GM23248 (cell line): ENCODE measurements at places on chromosomes 12 and 14. TPM values are rescaled to one million over a fixed set of nuclear protein-coding genes. Genes with fewer than 3 reads are reported as not detected.

Gene KRT79
- total RNA-seq = not detected in 2 replicates

Gene SPX
- 0.63 and 1.2 TPM in 2 replicates for total RNA-seq

Gene ING4
- 31.7 and 39.1 TPM in 2 replicates for total RNA-seq

Gene DIO2
- total RNA-seq = 31.5 and 45.4 TPM in 2 replicates

Gene PTPRR
- total RNA-seq = 0.25 and 1.2 TPM in 2 replicates

Gene ASCL4
- total RNA-seq = not detected in 2 replicates

Gene PRR4
- total RNA-seq = 1.1 TPM in 1 of 2 replicates, not detected in the other

Gene TMPRSS12
- not detected in 2 replicates for total RNA-seq

Gene UBC
- total RNA-seq = 1,383 and 1,496 TPM in 2 replicates

Gene SMOC1
- total RNA-seq = 3.5 and 4.6 TPM in 2 replicates

Gene KCNK10
- total RNA-seq = not detected in 2 replicates

Gene FNTB
- 12.1 and 15.5 TPM in 2 replicates for total RNA-seq

Gene IRAK3
- 3.7 and 6.6 TPM in 2 replicates for total RNA-seq

Gene GLT8D2
- total RNA-seq = 58.6 and 63.2 TPM in 2 replicates

DNA sequence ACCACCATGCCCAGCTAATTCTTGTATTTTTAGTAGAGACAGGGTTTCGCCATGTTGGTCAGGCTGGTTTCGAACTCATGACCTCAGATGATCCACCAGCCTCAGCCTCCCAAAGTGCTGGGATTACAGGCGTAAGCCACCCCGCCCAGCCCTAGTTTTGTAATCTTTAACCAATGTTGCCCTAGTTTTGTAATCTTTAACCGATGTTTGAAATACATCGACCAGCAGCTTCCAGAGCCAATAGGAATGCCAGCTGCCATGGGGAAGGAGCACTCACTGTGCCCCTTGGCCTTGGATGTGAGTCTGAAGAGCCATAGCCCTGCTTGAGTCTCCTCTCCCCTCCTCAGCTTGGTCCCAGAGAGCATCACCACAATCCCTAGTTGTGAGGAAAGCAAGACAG, 209.3 kb upstream of the RGS6 start:
- H3K4me1 ChIP-seq = peaks cover 23% of the 10 kb centered on the region
- no peaks in the 10 kb centered on the region for H3K27me3 ChIP-seq
- H3K36me3 ChIP-seq = peaks cover 8% of the 10 kb centered on the region; the same call in 1 of the 2 replicates
- H3K4me3 ChIP-seq = no peak overlapping the region

GRCh38 chr12:6536894-6537579, 2.7 kb downstream of the GAPDH start:
- DNase-seq = peak; percentile 56
- H3K27me3 ChIP-seq = no peaks in the 10 kb centered on the region
- H3K27ac ChIP-seq = peak overlapping the region; percentile 96
- H3K4me3 ChIP-seq = peak overlapping the region; percentile 96
- peaks cover 41% of the 10 kb centered on the region for H3K4me1 ChIP-seq

- DNase-seq = no peak
- H3K36me3 ChIP-seq = no peaks in the 10 kb centered on the region
- H3K4me1 ChIP-seq = peaks cover 34% of the 10 kb centered on the region
- H3K27ac ChIP-seq = no peak overlapping the region
These were observed 253.2 kb downstream of the CACNA1C start for GRCh38 chr12:2306012-2306411.

DNA sequence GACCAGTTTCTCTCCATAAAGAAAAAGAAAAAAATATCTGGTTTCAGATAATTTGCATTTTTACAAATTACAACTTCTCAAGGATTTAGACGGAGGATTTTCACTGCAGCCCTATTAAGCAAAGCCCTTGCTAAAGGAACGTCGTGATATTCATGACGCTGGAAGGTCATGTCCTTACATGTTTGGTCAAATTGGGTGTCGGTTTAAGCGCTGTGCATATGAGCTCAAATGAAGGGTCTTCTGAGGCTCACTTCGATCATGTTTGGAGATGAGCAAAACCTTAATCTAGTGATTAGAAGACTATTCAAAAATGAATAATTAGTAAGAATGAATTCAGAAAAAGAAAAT, 67.3 kb upstream of the USP15 start:
- H3K27ac ChIP-seq = no peak overlapping the region
- no peaks in the 10 kb centered on the region for H3K36me3 ChIP-seq
- H3K4me1 ChIP-seq = peaks cover 17% of the 10 kb centered on the region; the same call in 1 of the 2 replicates
- no peak for DNase-seq
- peaks cover 43% of the 10 kb centered on the region for H3K27me3 ChIP-seq

- no peaks in the 10 kb centered on the region for H3K4me1 ChIP-seq
- no peak overlapping the region for H3K4me3 ChIP-seq
- H3K27ac ChIP-seq = no peak overlapping the region
- no peak for DNase-seq
These were observed 6.6 kb upstream of the PPM1A start for GRCh38 chr14:60242429-60242828.

DNA sequence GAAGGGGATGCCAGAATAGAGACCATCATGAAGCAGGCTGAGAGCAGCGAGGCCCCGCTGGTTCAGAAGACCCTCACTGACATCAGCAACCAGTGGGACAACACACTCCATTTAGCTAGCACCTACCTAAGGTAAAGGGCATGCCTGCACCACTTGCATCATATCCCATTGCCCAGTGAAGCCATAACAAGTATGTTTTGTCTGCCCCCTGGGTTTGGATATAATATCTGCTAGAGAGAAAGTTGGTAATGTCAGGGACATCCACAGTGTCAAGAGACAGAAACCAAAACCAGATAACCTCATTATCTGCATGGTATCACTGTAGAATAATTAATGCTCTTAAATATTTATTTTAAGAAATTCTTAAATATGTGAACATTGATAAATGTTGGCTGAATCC, 173.8 kb downstream of the SYNE2 start:
- no peak overlapping the region for H3K27ac ChIP-seq
- no peaks in the 10 kb centered on the region for H3K27me3 ChIP-seq
- H3K4me3 ChIP-seq = no peak overlapping the region
- no peaks in the 10 kb centered on the region for H3K36me3 ChIP-seq

DNA sequence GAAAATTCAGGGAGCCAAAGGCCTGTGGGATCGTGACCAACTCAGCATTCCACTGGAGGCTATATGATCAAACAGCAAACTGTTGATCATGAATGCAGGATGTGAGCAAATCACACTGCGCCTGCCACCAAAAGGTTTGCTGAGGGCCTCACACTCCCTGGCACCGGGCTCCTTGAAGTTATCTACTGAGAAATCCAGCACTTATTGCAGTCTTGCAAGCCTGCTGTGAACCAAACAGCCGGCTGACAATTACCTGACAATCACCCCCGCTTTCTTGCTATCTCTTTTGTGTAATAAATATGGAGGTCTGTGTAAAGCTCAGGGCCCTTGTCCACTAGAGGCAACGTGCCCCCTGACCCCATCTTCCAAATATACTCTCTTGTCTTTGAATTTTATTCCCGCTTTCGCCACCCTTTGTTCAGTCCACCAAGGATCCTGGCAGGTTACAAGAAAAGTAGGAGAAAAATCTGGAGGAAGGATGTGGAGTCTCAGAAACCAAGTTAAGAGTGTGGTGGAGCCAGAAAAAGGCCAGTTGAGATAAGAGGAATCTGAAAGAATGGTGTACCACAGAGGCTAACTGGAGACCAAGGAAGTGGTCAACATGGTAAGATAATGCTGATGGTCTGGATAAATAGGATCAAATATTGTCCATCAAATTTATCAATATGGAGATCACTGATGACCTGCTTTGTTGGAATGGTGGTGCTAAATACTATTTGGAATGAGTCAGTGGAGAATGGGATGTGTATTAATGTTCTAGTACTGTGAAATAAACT, 229.2 kb downstream of the ALX1 start:
- no peak overlapping the region for H3K4me3 ChIP-seq
- H3K27ac ChIP-seq = no peak overlapping the region
- H3K27me3 ChIP-seq = peaks cover under 1% of the 10 kb centered on the region; the same call in 1 of the 2 replicates

DNA sequence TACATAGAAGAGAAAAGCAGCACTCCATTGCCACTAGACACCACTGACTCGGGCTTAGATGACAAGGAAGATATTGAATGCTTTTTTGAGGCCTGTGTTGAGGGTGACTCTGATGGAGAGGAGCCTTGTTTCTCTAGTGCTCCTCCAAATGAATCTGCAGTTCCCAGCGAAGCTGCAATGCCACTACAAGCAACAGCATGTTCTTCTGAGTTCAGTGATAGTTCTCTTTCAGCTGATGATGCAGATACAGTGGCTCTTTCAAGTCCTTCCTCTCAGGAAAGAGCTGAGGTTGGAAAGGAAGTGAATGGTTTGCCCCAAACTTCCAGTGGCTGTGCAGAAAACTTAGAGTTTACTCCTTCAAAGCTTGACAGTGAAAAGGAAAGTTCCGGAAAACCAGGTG, 114.5 kb upstream of the NPAS3 start:
- no peaks in the 10 kb centered on the region for H3K36me3 ChIP-seq
- H3K27me3 ChIP-seq = no peaks in the 10 kb centered on the region
- DNase-seq = no peak
- no peak overlapping the region for H3K27ac ChIP-seq
- H3K4me3 ChIP-seq = no peak overlapping the region

- peak overlapping the region; percentile 89 for H3K27ac ChIP-seq
- H3K27me3 ChIP-seq = no peaks in the 10 kb centered on the region
- H3K4me1 ChIP-seq = peaks cover 73% of the 10 kb centered on the region
- no peak for DNase-seq
- no peaks in the 10 kb centered on the region for H3K36me3 ChIP-seq
These were observed 3.7 kb downstream of the SUSD6 start for GRCh38 chr14:69615121-69615495.

- DNase-seq = peak; percentile 82
- H3K27ac ChIP-seq = peak overlapping the region; percentile 48
- no peaks in the 10 kb centered on the region for H3K27me3 ChIP-seq
- H3K4me1 ChIP-seq = peaks cover 24% of the 10 kb centered on the region
- no peak overlapping the region for H3K4me3 ChIP-seq
- H3K36me3 ChIP-seq = no peaks in the 10 kb centered on the region
These were observed 21.8 kb upstream of the GXYLT1 start for GRCh38 chr12:42166501-42166900.

- H3K4me3 ChIP-seq = no peak overlapping the region
- H3K36me3 ChIP-seq = no peaks in the 10 kb centered on the region
- H3K27ac ChIP-seq = no peak overlapping the region
- H3K27me3 ChIP-seq = no peaks in the 10 kb centered on the region
- no peak for DNase-seq
These were observed 43.6 kb downstream of the LIN7A start for GRCh38 chr12:80894179-80894578.

GRCh38 chr12:46384451-46385309, 12.1 kb upstream of the SLC38A2 start:
- peak; percentile 53 for DNase-seq
- peak overlapping the region; percentile 83 for H3K4me3 ChIP-seq
- H3K27me3 ChIP-seq = no peaks in the 10 kb centered on the region
- H3K36me3 ChIP-seq = no peaks in the 10 kb centered on the region
- peaks cover 66% of the 10 kb centered on the region for H3K4me1 ChIP-seq
- peak overlapping the region; percentile 100 for H3K27ac ChIP-seq

- DNase-seq = peak; percentile 56
- peaks cover 23% of the 10 kb centered on the region for H3K4me1 ChIP-seq
- H3K36me3 ChIP-seq = no peaks in the 10 kb centered on the region
- H3K27me3 ChIP-seq = peaks cover 11% of the 10 kb centered on the region; the same call in 1 of the 2 replicates
- H3K4me3 ChIP-seq = peak overlapping the region; percentile 80
These were observed 664 bp downstream of the LRFN5 start for GRCh38 chr14:41607304-41607775.

GRCh38 chr12:120688527-120689071, 1.6 kb downstream of the MLEC start:
- DNase-seq = peak; percentile 67
- no peaks in the 10 kb centered on the region; the same call in 1 of the 2 replicates for H3K36me3 ChIP-seq
- no peaks in the 10 kb centered on the region for H3K27me3 ChIP-seq
- peaks cover 14% of the 10 kb centered on the region for H3K4me1 ChIP-seq
- H3K27ac ChIP-seq = peak overlapping the region; percentile 96

DNA sequence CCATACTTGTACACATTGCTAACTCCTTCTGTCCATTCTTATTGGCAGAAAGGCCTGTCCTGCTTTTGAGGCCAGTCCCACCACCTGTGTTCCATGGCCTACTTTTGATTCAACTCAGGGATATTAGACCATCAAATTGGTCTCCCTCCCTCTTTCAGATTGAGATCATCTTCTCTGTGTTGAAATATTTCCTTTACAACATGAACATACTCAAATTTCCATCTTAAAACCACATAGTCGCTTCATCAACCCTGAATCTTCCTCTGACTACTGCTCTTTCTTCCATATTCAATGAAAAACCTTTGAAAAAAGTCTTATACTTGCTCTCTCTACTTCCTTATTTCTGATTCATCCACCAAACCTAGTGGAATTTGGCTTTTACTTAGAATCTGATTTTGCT, 34.9 kb downstream of the TRMT5 start:
- H3K27ac ChIP-seq = no peak overlapping the region
- no peaks in the 10 kb centered on the region for H3K36me3 ChIP-seq
- peaks cover 24% of the 10 kb centered on the region for H3K4me1 ChIP-seq
- DNase-seq = peak; percentile 27
- H3K4me3 ChIP-seq = no peak overlapping the region
- H3K27me3 ChIP-seq = no peaks in the 10 kb centered on the region

GRCh38 chr12:96448300-96448699, 41.1 kb upstream of the CFAP54 start:
- H3K36me3 ChIP-seq = no peaks in the 10 kb centered on the region
- no peak overlapping the region for H3K4me3 ChIP-seq
- H3K4me1 ChIP-seq = peaks cover 31% of the 10 kb centered on the region
- no peaks in the 10 kb centered on the region for H3K27me3 ChIP-seq
- DNase-seq = peak; percentile 46

DNA sequence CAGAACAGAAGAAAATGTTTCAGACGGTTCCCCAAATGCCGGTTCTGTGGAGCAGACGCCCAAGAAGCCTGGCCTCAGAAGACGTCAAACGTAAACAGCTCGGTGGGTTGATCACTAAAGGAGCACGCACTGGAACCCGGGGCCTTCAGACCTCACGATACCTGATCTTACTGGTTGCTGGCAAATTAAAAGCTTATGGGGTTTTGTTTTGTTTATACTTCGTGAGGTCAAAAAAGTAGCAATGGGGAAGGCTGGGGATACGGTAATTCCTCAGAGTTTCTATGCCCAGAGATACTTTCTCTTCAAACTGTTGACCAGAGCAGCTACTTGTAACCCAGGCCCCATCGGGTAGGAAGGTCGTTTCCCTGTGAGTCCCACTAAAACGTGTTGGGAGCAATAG, 1.7 kb downstream of the CDKN1B start:
- H3K36me3 ChIP-seq = peaks cover 27% of the 10 kb centered on the region; the same call in 1 of the 2 replicates
- H3K27me3 ChIP-seq = no peaks in the 10 kb centered on the region
- DNase-seq = peak; percentile 60
- peak overlapping the region; percentile 94 for H3K27ac ChIP-seq

- DNase-seq = no peak
- no peaks in the 10 kb centered on the region for H3K27me3 ChIP-seq
- peak overlapping the region; percentile 7 for H3K4me3 ChIP-seq
- H3K36me3 ChIP-seq = peaks cover 48% of the 10 kb centered on the region
- peak overlapping the region; percentile 97 for H3K27ac ChIP-seq
- H3K4me1 ChIP-seq = peaks cover 84% of the 10 kb centered on the region
These were observed 14.4 kb downstream of the FRMD6 start for GRCh38 chr14:51666070-51666469.

- no peak overlapping the region for H3K27ac ChIP-seq
- no peaks in the 10 kb centered on the region for H3K4me1 ChIP-seq
- H3K36me3 ChIP-seq = no peaks in the 10 kb centered on the region
- H3K27me3 ChIP-seq = peaks cover 18% of the 10 kb centered on the region
These were observed 114.4 kb upstream of the PARP11 start for GRCh38 chr12:3987571-3987970.
